ENCODE measurements at places on chromosomes 7 and 10.

- DNase-seq: no peak
Observed at GRCh38 chr7:158655507-158655906, 49.1 kb downstream of the NCAPG2 start.

- DNase-seq: no peak
Observed at GRCh38 chr7:54904130-54904529, 114.7 kb upstream of the EGFR start.

- no peak for DNase-seq
Observed at GRCh38 chr7:99679400-99680191, at the start of gene CYP3A5. CYP3A5 (minus strand) TSS chr7:99679996; CDS start chr7:99679896, 100 bp downstream.

- DNase-seq: no peak
Observed at GRCh38 chr7:99677648-99678045, 2.1 kb downstream of the CYP3A5 start.

DNA sequence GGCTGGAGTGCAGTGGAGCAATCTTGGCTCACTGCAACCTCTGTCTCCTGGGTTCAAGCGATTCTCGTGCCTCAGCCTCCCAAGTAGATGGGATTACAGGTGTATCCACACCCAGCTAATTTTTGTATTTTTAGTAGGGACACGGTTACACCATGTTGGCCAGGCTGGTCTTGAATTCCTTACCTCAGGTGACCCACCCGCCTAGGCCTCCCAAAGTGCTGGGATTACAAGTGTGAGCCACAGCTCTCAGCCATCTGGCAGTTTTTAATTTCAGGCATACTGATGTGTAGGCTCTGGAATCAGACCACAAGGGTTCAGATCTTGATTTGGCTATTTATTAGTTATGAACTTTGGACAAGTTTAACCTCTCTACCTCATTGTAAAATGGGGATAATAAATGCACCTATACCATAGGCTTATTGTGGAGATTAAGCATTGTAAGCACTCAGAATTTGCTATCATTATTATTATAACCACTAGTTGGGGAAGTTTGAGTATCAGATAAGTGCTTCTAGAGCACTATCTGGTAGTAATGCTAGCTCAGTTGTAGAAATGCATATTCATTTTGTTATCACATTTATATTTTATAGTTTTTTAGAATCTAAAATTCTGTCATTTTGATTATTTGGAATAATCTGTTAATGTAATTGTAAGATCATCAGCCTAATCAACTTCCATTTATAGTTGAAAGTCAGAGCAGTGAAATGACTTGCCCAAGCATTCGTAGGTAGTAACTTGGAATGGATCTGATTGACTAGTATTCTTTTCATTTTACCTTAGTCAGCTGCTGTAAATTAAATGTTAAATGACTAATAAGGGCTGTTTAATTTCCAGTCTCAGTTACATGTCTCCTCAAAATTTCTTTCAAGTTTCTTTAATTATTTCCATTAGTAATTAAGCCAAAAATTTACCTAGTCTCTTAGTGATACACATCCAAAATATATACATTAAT is 22.5 kb downstream of the KMT2E start:
- DNase-seq: no peak
